G401 (cell line): ENCODE measurements at places on chromosomes 1 and 21. TPM values are rescaled to one million over a fixed set of nuclear protein-coding genes. Genes with fewer than 3 reads are reported as not detected.

DNA sequence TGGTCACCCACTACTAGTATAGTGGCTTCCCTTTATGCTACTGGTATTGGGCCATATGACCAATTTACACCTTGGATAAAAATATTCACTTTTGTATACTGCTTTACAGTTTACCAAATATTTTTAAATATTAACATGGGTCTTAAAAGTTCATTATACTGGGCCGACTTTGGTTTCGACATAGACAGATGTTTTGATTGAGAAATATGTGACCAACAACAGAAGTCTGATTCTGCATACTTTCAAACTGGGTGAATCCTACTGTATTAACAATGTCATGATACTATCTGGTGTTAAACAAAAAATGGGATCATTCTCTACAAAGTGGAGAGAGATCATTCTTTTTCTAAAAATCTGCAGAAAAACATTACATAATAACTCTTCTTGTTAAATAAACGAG is 134.8 kb downstream of the AKT3 start:
- DNase-seq: no peak

DNA sequence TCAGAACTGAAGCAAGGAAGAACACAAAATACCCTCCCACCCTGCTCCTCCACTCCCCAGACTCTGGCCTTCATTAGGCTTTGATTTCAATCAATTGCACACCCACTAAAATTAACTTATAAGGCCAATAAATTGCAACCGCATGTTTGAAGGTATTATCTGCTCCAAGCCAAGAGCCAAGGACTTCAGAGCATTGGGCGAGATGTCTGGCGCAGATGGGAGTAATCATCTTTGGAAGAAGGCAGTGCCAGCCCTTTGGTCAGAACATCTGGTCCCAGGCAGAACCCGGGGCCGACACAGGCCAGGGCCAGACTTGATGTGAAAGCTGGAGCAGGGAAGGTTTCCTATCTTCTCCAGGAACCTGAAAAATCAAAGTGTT is 60.0 kb downstream of the SLC66A1 start:
- no peak for DNase-seq

The EDN2 gene
- 1.8 and 2.2 TPM in 2 replicates for total RNA-seq

The RPRD2 gene
- 5.4 and 5.6 TPM in 2 replicates for total RNA-seq

DNA sequence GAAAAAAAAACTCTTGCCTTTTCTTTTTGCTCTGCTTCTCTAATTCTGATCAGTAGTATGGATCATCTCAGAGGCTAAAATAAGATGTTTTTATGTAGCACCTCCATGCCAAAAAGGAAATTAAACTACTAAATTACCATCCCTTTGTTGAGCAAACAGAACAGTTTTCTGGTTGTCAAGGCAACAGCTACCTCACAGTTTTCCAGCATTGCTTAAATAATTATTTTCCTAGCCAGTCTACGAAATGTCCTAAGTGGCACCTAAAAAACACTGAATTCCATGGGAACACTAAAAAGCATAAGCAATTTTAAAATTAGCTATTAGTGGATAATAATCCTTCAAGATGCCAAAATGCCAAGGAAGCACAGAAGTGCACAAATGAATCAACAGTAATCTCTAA is 61.7 kb downstream of the ARID4B start:
- DNase-seq: no peak

DNA sequence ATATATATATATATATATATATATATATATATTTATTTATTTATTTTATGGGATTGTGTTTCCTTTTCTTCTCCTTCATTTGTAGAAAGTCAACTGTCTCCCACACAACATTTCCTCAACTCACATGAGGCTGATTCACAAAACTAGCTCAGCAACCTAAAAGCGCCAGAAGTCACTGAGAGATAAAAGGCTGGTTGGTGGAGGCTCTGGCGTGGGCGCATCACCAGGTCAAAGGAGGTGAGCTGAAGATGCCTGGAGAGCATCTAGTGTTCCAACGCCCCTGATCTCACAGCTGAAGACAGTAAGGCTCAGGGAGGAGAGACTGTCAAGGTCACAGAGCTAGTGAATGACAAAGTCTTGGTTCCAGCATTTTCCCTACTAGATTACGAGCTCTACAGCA is 78.0 kb downstream of the HLCS start:
- no peak for DNase-seq

DNA sequence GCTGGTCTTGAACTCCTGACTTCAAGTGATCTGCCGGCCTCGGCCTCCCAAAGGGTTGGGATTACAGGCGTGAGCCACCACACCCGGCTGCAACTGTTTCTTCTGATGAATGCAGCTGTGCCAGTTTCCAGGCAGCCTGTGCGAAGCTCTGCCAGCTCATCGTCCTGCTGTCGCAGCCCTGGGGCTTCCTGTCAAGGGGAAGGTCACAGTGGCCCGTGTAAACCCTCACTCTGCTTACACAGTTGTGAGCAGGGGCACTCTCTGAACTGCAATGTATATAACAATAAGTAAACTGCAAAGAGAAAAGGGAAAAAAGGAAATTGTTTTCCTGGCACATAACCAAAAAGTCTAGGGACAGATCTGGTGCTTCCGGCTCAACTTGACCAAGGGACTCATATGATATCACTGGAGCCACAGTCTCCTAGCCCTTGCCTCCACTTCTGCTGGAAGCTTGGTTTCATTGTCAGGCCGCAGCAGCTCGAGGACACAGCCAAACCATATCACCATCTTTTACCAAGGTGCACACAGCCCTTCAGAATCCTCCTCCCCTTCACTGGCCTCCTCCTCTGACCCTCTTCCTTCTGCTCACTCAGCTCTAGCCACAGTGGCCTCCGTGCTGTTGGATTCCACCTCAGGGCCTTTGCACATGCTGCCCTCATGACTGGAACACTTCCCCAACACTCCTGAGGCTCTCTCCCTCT is 22.8 kb upstream of the LBR start:
- DNase-seq: no peak

The ESPN gene
- 0.07 TPM in 1 of 2 replicates, not detected in the other for total RNA-seq

DNA sequence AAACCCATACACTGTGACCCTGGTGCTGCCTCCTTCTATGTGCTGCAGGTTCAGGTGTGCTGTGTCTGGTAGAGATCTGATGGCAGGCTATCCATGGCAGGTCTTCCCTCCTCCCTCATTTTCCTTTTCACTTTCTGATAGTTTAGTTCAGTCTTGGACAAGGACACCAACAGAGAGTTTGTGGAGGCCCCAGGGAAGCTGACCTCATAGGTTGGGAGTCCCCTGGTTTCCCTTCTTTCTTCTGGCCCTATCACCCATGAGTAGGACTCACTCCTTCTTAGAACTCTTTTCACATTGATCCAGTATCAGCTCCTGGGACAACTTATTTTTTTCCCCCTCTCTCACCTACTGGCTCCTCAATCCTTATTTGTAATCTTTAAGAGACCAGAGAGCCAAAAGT is 8.3 kb downstream of the GRHL3 start:
- DNase-seq: no peak

The TFAP2E gene
- not detected in 2 replicates for total RNA-seq

DNA sequence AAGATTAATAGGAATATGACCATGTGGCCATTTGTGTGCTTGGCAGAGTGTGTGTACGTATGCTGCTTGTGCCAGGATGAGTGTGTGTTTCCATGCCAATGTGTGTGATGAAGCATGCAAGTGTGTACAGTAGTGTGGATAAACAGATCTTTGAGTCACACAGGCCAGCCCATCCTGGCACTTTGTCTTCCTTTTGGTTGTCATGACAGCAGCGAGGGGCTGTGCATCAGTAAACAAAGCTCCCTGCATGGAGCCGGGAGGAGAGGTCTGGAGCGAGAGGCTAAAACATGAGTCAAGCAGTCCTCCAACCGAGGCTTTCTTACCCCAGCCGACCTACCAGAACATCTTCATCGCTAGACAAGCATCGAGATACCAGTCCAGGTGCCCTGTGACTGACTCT is 221.2 kb downstream of the CACNA1E start:
- peak; percentile 49 for DNase-seq

The NUP210L gene
- not detected in 2 replicates for total RNA-seq

- peak; percentile 74 for DNase-seq
Observed at GRCh38 chr1:2259668-2260402, 31.7 kb downstream of the SKI start.

The FCAMR gene
- total RNA-seq: not detected in 2 replicates

The EFNA3 gene
- 3.3 and 5.1 TPM in 2 replicates for total RNA-seq

The GPA33 gene
- total RNA-seq: 0.12 and 1.1 TPM in 2 replicates

- DNase-seq: no peak
Observed at GRCh38 chr1:59331686-59332620, 35.1 kb downstream of the FGGY start.

- no peak for DNase-seq
Observed at GRCh38 chr21:45575993-45576837, 34.0 kb upstream of the SLC19A1 start.

The PLPPR4 gene
- 37.3 and 47.3 TPM in 2 replicates for total RNA-seq

GRCh38 chr1:229886636-229887035 is 180.4 kb upstream of the GALNT2 start:
- no peak for DNase-seq

DNA sequence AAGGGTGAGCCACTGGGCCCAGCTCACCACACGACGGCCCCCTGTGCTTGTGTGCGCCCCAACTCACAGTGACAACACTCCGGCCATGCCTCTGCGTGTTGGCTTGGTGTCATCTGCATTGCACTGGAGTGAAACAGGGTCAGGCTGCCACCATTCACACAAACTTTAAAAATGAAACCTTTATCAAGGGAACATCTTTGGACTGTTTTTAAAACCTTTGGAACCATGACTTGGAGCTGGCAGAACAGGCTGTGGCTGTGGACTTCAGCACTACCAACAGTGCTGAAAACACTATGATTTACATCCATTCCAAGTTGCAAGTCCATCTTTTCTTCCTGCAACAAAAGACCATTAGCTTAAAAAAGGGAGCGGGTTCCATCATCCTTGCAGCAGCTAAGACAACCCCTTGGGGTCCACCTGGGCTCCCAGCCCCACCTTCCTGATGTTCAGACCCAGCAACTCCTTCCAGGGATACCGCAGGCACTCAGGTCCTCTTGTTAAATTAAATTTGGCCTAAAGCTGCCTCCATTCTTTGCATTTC is 25.6 kb downstream of the POFUT2 start:
- DNase-seq: no peak

The MCOLN2 gene
- total RNA-seq: 0.27 TPM in 1 of 2 replicates, not detected in the other

The GSTM1 gene
- not detected in 2 replicates for total RNA-seq

The ZSWIM5 gene
- 3.3 and 4.6 TPM in 2 replicates for total RNA-seq

- DNase-seq: no peak
Observed at GRCh38 chr1:214511639-214511998, 39.8 kb downstream of the PTPN14 start.

DNA sequence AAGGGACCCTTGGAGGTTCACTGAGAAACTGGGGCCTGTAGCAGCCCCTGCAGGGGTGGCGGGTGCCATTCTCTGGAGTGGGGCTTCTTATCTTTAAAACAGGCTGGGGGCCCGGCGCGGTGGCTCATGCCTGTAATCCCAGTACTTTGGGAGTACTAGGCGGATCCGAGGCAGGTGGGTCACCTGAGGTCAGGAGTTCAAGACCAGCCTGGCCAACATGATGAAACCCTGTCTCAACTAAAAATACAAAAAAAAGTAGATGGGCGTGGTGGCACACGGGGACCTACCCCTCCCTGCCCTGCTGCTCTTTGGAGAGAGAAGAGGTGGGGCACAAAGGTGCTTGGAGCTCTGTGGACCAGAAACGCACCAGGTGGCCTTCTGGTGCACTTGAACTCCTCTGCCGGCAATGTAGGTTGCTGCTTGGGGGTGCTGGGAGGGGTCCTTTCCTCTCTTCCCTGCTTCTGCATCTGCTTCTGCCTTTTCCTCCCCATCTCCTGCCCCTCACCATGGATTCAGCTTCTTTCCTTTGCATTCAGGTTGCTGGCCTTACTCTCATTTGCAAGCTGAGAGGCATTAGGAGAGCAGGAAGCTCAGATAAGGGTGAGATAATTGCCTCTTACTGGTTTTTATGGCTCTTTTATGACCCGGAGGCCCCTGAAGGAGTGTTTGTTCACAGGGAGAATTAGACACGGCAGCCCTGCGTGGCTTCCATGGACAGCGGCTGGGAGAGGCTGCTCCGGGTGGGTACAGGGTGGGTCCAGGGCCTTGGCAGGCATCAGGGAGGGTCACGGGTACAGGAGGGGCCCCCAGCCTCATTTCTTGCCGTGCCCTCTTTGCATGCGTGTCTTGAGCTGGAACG is 57.4 kb downstream of the ARHGEF10L start:
- no peak for DNase-seq

GRCh38 chr1:89842567-89843272 is 21.9 kb downstream of the LRRC8D start:
- DNase-seq: no peak

DNA sequence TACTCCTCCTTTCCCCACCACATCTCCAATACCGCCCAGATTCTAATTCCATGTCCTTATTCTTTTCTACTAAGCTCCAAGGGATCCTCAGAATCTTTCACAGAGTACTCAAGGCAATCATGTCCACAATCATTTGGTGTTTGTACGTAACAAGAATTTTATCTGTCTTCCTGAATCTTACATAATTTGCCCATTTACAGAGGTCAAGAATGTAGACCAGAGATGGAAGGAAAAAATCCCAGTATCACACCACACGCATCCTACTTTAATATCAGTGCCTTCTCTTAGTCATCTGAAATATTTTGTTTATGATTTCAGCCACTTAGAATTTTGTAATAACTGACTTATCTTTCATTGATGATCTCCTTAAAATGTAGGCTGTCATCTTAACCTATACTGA is 366.0 kb upstream of the LRRC7 start:
- no peak for DNase-seq

The CR2 gene
- total RNA-seq: not detected in 2 replicates

DNA sequence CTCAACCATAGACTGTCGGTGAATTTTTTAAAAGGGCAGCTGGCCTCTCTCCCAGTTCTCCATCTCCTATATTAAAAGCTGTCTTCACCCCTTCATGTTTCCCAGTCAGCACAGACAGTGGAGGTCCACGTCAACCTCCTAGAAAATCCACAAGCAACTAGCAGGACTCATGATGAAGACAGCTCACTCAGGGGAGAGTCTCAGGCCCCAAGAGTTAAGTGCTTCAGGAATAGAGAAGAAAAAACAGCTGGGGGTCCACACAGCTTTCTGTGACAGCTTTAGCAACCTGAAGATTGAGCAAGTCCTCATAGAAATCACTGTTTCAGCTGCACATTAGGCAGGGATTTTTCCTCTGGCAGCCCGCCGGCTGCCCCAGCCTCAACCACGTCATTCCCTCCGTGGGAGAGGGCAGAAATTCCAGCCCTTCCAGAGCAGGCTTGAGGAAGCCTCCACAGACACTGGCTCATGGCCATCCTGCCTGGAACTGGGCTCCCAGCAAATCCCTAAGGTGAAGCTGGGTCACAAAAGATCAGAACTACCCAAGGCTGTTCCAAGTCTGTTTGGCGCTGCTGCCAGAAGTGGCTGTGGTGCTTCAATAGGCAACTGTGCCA is 15.2 kb downstream of the GPR161 start:
- DNase-seq: no peak

DNA sequence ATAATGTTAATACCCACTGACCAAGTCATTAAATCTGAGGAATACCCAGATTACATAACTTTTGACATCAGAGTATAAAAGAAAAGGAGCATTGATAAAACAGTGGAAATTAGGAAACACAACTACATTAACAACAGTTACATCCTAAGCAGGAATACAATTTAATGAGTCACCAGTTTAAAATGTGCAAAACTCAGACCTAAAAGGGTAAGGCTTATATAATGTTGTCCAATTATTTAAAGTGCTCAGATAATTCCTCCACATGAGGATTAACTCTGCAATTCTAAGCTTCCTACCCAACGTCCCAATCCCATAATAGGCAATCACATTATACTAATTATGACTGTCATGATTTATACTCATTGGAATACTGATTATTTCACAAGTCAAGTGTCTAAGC is 50.5 kb downstream of the ABL2 start:
- DNase-seq: no peak
